Activated CD4-positive, alpha-beta T cell treated with anti-CD3 and anti-CD28 coated beads, Interleukin-2, amount 50 U/mL, for 24 hours (primary cell): ENCODE measurements at places on chromosomes 7 and 10.

DNA sequence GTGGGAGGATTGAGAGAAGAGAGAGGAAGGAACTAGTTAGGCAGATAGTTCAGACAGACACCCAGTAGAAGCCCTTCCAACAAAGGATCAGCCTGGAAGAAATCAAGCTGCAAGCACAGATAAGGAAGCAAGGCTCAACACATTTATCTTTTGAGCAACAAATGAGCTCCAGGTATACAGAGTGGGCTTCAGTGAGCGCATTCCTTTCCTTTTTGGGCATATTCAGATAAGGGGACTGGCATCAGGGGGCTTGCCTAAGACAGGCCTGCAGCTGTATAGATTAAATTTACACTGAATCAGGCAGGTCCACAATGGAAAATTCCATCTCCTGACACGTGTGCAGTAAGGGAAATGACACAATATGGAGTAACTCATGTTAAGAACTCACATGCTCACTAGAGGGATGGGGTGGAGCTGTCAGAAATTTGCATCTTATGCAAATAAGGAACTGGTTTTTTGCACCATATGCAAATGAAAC, 147.2 kb downstream of the AKR1D1 start:
- DNase-seq: no peak

DNA sequence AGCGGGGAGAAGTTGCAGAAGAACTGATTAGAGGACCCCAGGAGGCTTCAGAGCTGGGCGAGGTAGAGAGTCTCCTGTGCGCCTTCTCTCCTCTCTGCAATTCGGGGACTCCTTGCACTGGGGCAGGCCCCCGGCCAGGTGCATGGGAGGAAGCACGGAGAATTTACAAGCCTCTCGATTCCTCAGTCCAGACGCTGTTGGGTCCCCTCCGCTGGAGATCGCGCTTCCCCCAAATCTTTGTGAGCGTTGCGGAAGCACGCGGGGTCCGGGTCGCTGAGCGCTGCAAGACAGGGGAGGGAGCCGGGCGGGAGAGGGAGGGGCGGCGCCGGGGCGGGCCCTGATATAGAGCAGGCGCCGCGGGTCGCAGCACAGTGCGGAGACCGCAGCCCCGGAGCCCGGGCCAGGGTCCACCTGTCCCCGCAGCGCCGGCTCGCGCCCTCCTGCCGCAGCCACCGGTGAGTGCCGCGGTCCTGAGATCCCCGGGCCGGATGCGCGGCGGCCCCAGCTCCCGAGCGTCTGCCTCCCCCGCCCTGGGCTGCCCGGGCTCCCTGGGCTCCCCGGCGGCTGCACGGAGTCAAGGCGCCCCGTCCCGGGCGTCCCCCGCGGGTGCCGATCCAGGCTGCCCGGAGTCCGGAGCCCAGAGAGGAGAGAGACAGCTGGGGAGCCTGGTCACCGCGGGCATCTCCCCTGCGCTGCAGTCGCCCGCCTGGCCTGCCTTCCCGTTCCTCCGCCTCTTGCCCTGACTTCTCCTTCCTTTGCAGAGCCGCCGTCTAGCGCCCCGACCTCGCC, at the start of gene PLAU:
Gene PLAU (plus strand): TSS at position 369 of the 789 bp plus-strand sequence. CDS start 424 bp downstream, outside the sequence.
- DNase-seq: no peak

DNA sequence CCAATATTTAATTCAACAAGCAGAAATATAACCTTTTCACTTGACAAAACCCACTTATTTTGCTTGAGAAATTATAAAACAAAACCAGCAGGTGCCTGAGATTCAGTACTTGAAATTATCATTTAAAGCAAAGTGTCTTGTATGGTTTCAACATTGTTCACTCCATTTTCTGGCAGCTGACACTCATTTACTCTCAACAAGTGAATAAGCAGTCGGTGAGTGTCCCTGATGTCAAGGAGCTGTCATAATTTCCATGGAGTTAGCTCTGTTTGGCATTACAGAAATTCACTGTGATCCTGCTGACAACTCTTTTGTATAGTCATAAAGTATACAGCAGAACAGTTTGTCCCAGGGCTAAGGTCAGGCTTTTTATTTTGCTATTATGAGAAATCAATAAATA, 490.0 kb downstream of the CNTNAP2 start:
- DNase-seq: no peak

GRCh38 chr7:102024005-102024768, 206.8 kb downstream of the CUX1 start:
- no peak for DNase-seq

DNA sequence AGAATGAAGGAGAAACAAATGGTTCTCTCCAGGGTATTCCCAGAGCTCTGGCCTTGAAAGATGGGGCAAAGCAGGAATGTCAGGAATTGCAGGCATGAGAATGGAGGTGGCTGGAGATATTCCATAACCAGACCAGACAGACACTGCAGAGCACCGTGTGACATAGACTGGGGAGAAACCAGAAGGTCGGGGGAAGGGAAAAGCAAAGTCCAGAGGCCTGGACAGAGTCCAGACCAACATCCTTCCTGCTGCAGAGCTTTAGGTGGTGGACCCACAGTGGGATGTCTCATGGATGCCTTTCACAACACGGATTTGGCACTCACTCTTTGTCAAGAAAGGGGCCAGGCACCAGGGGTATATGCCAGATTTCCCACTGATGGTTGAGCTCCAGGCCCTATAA, 177.2 kb upstream of the INHBA start:
- no peak for DNase-seq

GRCh38 chr10:106712988-106713387, 451.5 kb downstream of the SORCS1 start:
- no peak for DNase-seq

DNA sequence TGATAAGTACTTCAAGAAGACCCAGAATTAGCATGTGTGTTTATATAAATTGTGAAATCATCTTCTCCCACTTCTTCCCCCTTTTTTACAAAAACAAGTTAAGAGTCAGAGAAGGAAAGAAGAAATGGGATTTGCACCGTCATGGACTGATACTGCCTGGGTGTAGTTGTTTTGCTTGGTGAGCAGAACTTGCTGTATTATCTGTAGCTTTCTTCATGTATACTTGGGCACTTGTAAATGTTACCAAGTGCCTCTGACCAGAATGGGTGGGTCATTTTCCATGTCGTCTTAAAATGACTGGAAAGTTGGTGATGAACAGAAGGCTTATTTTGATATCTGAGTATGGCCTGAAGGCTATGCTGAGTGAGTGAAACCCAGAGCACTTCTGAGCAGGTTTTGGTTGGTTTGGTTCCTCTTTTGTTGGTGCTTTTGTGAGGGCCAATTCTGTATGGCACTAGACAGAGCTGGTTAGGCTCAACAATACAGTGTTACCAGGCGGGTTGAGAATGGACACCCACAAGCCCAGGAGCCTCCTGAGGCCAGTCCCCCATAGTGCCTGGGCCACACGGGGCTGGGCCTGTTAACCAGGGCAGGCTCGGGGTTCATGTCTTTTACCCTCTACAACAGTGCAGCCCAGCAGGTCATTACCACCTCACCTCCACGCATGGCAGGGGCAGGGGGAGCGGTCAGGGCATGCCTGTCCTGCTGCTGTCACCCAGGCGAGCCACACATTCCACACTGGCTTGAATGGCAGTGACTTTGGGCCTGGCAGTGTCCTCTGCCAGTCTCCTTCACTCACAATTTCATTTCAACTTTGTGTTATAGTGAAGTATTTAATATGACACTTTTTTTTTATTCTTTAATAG, 115.1 kb downstream of the CCNY start:
- no peak for DNase-seq

DNA sequence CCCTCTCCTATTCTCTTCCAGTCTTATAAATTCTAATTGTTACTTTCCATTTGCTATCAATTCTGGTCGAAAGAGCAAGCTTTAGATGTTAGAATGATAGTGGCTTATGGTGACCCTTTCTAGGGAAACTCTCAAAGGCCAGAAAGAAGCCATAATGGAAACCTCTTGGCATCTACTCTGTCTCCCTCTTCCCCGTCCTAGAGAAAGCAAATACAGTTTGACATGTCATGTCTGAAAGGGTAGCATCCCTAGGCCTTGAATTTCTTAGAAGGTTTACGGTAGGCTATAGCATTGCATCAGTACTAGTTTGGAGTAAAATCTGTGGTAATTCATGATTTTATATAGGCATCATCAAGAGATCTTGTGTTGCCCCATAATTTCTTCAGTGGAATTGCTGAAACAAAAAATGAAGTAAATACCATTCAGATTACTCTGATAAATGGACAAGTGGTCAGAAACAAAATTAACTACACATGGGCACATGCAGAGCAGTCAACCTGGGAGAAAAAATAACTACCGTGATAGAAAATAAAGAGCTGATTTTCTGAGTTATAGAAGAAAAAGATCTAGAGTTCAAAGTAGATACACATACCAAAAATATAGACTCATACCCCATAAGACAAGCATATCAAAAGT, 4.4 kb downstream of the PRKAR2B start:
- DNase-seq: no peak

- DNase-seq: no peak
These were observed 219.8 kb downstream of the MAD1L1 start for GRCh38 chr7:2012981-2013380.

- DNase-seq: no peak
These were observed 21.8 kb downstream of the STAM start for GRCh38 chr10:17665747-17666146.

GRCh38 chr10:35570397-35570796, 34.7 kb upstream of the GJD4 start:
- DNase-seq: no peak

DNA sequence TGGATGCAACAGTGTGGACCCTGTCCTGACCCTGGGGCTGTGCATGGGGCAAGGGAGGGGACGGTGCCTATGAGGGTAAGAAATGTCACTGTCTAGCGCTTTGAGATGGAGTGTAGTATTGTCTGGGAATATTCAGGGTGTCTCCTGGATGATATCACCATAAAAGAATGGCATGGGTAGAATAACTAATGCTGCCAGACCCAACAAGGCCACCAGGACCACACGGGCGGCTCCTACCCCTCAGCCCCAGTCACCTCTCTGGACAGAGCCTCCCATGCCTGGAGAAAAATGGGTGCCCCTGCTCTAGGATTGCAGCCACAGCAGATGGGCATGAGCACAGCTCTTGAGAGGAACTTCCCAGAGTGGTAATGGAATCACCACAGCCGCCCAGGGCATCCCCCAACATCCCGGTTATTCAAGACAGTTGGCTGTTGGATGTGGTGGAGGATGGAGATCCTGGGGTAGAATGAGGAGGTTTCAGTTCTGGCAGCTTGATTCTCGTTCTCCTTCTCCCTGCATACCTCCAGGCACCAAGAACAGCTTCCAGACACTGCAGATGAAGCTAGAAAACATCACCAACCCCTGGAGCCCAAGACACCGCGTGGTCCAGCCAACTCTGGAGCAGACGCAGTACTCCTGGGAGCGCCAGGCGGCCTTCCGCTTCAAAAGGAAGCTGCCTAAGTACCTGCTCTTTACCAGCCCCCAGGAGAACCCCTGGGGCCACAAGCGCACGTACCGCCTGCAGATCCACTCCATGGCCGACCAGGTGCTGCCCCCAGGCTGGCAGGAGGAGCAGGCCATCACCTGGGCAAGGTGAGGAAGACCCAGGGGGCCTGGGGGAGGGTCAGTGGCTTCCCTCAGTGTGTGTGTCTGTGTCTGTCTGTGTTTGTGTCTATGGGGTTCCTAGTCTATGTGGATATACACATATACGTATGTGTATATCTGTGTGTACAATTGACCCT, 6.2 kb downstream of the AOC1 start:
- DNase-seq: no peak

DNA sequence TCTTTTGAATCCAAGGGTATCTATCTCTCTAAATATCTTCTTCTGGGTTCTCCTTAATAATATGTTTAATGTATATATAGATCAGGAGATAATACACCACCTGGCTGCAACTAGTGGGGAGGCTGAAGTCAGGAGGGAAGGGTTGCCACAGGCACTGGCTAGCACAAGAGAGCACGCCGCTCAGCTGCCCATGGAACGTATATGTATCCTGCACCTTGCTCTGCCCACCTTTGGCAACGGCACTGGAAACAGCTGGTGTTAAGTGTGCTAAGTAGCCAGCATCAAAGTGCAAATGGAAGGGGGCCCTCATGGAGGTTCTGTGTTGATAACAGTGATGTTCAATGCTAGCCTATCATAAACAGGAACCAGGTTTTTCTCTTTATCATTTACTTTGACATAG, 49.8 kb upstream of the FAM133B start:
- DNase-seq: no peak

GRCh38 chr7:34133356-34133982, 228.1 kb downstream of the BMPER start:
- no peak for DNase-seq

- DNase-seq: no peak
These were observed 159.1 kb downstream of the SEC23IP start for GRCh38 chr10:120051671-120052070.

DNA sequence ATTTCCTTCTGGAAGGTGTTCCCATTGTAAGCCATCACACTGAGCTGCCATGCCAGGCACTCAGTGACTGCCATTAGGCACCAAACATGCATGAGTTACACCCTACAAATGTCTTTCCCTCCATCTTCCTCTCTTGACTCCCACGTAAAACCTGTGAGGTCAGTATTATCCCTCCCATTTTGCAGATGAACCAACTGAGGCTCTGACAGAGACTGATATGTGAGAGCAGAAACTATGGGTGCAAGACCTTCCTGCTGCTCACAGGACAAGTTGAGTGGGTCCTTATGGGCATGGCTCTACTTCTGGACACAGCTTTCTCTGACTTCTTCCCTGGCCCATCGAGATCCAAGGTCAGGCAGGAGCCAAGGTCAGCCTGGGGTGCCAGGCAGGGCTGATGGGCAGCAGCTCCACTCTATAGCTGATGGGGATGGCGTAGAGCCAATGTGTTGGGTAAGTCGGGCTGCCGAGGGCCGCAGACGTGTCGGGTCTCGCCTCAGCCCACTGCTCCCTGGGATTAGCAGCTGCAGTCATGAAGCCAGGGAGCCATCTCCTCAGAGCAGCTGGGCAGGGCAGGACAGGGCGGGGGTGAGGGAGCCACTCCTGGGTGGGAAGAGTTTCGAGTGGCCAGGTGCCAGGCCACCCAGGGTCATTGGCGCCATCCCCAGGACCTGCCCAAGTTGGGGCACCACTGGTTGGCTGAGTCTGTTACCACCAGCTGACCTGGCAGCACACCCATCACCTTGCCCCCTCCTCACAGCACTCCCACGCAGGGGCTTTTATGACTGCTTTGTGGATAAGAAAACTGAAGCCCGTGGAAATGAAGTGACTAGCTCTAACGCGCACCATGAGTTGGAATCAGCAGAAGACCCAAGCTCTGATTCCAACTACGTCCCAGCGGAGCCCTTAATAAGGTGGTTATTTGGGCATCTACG, 117.8 kb upstream of the ZMIZ1 start:
- no peak for DNase-seq
